ENCODE measurements at places on chromosomes 2 and 18.

DNA sequence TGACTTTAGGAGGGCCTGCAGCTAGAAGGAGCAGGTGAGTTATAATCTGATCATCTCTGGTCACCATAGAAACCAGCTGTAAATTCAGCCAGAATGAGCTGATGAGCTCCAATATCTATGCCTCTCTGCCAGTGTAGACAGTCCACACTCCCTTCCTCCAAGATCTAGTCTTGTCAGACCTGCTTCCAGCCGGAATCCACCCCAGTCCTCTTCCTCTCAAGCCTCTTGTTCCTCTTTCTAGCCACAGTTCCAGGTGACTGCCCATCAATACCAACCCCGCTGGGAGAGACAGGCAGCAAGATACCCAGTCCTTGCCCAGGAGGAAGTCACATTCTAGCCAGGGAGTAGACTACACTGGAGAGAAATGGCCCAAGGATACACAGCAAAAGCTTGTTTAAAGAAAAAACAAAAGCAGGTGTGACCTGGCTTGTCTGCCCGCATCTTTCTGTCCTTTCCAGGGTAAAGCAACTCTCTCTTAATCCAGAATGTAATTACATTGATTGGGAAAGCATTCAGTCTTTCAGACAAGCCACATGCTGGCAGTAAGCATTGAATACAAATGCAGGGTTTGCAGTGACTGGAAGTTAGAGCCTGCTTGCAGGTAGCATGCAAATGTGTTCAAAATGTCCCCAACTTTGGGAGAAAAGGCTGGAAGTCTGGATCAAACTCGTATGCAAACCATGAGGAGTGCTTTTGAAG is 9.0 kb upstream of the SLC35F6 start:
- no peak for DNase-seq

DNA sequence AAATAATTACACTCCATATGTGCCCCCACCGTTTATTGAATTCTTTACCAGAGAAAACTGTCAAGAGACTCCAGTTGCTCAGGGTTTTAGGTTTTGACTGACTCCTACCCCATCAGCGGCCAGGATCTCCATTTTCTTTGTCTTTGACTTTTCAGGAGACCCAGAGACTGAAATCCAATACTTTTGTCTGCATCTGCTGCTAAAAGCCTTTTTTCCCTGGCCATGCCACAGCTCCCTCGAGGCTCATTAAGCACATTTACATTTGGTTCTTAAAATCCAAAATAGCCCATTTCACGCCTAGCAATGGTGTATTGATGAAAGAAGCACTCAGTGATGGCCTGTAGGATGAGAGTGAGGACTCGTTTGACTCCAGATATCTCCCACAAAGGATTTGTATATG is 332.6 kb upstream of the ACVR2A start:
- DNase-seq = no peak

DNA sequence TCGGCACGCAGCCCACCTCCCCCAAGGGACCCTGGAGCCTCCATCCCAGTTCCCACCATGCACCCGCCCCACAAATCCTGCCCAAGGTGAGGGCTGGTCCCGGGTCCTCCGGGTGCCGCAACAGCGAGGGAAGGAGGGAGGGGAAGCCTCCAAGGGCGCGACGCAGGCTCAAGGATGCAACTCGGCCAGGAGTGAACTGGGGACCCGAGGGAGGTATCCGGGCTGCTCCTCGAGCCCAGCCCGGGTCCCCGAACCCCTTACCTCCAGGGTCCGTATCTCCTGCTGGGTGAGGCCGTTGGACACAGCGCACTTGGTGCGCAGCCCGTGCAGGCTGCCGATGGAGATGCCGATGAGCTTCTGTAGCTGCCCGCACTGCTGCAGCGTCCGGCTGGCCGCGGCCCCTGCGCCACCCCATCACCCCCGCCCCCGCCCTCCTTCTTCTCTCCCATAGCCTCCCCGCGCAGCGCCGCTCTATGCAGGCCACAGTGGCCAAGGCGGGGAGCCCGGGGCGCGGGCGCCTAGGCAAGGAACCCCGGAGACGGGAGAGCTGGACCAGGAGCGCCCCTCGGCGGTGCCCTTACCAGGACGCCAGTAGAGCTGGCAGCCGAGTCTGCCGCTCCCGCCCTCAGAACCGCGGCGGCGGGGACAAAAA is 124.1 kb downstream of the ANKRD30BL start:
- no peak for DNase-seq

- no peak for DNase-seq
These were observed 14.7 kb downstream of the HDAC4 start for GRCh38 chr2:239386001-239386670.

- DNase-seq = no peak
These were observed 75.6 kb downstream of the SATB2 start for GRCh38 chr2:199382091-199382490.

GRCh38 chr2:103887625-103888024 is 966.3 kb upstream of the POU3F3 start:
- no peak for DNase-seq

DNA sequence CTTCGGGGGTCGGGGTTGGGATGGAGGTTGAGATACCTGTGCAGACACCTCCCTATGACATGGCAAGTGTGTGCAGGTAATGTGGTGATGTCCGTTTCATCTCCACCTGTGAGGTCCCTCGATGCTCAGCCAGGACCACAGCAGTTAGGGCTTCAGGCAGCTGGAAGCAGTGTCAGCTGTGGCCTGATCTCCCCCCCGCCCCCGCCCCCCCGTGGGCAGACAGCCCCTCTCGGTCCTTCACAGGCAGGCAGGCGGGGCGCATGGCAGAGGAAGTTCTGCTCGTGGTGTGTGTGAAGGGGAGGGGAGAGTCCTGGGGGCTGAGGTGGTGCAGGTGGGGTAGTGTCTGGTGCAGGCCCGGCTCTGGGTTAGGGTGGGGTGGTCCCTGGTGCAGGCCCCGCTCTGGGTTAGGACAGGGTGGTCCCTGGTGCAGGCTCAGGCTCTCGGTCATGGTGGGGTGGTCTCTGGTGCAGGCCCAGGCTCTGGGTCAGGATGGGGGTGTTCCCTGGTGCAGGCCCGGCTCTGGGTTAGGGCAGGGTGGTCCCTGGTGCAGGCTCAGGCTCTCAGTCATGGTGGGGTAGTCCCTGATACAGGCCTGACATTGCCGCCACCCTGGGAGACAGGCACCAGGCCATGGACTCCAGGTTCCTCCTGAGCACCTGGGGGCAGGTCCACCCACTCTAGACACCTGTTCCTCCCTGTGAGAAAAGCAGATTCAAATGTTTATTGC is 94.3 kb downstream of the NFATC1 start:
- DNase-seq = no peak

Measured in stimulated activated CD4-positive, alpha-beta T cell treated with anti-CD3 and anti-CD28 coated beads, Interleukin-15, amount 100 ng/mL, for 1 hour (primary cell).